Vagina (tissue), 2 donors: ENCODE measurements at places on chromosomes 13 and 19. TPM values are rescaled to one million over a fixed set of nuclear protein-coding genes. Genes with fewer than 3 reads are reported as not detected.

TMEM238 gene
- total RNA-seq: 5.9 TPM

- no peaks in the 10 kb centered on the region for H3K36me3 ChIP-seq
- no peaks in the 10 kb centered on the region for H3K4me1 ChIP-seq
- H3K27ac ChIP-seq: no peak overlapping the region
- no peaks in the 10 kb centered on the region for H3K27me3 ChIP-seq
These were observed 16.9 kb downstream of the PEX11G start for GRCh38 chr19:7471696-7472615.

PSG11 gene
- total RNA-seq: not detected

DNA sequence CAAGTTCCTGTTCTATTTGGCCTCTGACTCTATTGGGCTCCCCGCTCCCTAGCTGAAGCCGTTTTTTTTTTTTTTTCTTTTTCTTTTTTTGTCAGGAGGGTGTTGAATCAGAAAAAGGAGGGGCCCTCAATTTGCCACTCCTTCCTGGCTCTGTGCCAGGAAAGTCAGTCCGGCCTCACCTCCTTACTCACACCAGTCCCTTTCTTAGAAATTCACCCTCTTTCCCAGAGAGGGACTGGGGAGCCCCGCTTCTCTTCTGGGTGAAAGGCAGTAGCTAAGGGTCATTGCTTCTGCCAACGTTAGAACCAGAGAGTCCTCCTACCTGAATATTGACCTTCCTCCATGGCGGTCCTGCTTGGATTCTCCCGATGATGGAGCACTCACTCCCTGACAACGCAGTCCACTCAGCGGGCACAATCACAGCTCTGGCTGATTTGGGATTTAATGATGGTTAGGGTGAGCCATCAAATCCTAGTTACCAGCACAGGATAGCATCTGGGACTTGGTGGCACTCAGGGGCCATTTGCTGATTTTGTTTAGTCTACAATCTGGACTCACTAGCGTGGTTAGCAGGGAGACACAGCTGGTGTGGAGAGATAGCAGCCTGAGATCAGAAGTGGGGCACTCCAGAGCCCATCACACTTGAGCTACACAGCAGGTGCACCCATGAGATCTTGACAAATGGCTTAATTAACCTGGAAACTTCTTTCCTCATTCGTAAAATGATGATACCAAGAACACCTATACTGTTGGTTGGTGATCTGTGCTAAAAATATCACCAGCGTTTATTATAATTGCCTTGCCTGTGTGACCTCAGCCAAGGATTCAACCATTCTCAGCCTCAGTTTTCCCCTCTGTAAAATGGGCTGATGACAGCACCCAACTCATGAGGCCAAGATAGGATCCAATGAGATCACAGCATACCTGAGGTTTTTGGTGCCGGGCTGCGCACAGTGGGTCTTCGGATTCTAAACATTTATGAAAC, 2.2 kb downstream of the FCER2 start:
- no peak for DNase-seq
- H3K4me1 ChIP-seq: no peaks in the 10 kb centered on the region
- no peaks in the 10 kb centered on the region for H3K27me3 ChIP-seq
- H3K27ac ChIP-seq: no peak overlapping the region
- no peak overlapping the region for H3K4me3 ChIP-seq

- H3K27me3 ChIP-seq: no peaks in the 10 kb centered on the region
- no peak overlapping the region for H3K27ac ChIP-seq
- DNase-seq: no peak
These were observed 269.3 kb downstream of the KCNRG start for GRCh38 chr13:50284540-50284939.

DNA sequence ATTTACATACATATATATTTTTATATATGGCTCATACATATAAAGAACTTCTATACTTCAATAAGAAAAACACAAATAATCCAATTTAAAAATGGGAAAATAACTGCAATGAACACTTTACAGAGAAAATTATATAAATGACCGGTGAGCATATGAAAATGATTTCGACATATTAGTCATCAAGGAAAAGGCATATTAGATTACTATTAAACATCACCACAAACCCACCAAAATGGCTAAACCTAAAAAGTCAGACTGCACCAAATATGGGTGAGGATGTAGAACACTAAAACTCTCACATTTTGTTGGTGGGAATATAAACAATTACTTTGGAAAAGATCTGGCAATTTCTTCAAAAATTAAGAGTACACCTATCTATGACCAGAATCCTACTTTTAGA, 316.2 kb downstream of the ENOX1 start:
- no peak for DNase-seq
- H3K36me3 ChIP-seq: no peaks in the 10 kb centered on the region
- no peaks in the 10 kb centered on the region for H3K27me3 ChIP-seq

PNMA8A gene
- 1.5 TPM for total RNA-seq

DNA sequence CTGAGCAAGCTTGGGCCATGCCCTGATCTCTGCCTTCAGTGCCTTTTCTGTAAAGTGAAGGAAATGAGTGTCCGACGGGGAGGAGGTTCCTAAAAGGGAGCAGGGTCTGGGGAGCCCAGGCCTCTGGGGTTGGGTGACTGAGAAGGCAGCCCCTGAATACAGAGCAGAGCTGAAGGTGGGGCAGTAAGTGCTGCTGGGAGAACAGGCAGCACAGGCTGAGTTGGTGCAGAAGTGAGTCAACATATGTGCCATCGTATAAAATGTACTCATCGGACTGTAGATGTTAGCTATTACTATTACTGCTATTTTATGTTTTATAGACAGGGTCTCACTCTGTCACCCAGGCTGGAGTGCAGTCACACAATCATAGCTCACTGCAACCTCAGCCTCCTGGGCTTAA, 1.0 kb upstream of the HAMP start:
- DNase-seq: no peak
- peaks cover 16% of the 10 kb centered on the region for H3K4me1 ChIP-seq
- no peak overlapping the region for H3K27ac ChIP-seq
- no peak overlapping the region for H3K4me3 ChIP-seq

GRCh38 chr13:109788372-109789111, 2.2 kb upstream of the IRS2 start:
- H3K4me3 ChIP-seq: no peak overlapping the region
- peaks cover 7% of the 10 kb centered on the region for H3K36me3 ChIP-seq
- H3K27ac ChIP-seq: no peak overlapping the region
- no peaks in the 10 kb centered on the region for H3K27me3 ChIP-seq
- DNase-seq: no peak

DNA sequence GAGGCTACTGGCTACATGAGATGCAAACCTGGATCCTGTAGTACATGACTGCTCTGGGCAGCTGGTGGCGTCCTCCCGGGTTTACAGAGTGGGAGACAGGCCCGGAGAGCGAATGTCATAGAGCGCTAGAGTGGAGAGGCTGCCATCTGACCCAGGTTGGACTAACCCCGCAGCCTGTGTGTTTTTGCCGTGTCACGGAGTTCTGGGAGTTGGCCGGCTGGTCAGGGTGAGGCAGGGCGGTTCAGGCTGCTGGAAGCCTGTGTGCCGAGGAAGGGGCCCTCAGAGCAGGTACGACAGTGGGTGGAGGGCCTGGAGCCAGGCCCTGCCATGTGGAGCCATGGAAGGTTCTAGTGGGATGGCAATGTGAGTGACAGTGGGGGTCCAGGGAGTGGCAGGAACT, 12.5 kb downstream of the CRTC1 start:
- no peak overlapping the region for H3K27ac ChIP-seq
- H3K4me1 ChIP-seq: peaks cover 17% of the 10 kb centered on the region
- no peaks in the 10 kb centered on the region for H3K27me3 ChIP-seq
- H3K36me3 ChIP-seq: no peaks in the 10 kb centered on the region
- no peak for DNase-seq

- H3K27ac ChIP-seq: no peak overlapping the region
- no peak for DNase-seq
- no peak overlapping the region for H3K4me3 ChIP-seq
- no peaks in the 10 kb centered on the region for H3K4me1 ChIP-seq
- no peaks in the 10 kb centered on the region for H3K36me3 ChIP-seq
- H3K27me3 ChIP-seq: no peaks in the 10 kb centered on the region
These were observed 10.8 kb downstream of the WASF3 start for GRCh38 chr13:26568132-26568815.

CGB1 gene
- total RNA-seq: not detected
